IMR-90 (cell line): ENCODE measurements at places on chromosomes 16 and 17. TPM values are rescaled to one million over a fixed set of nuclear protein-coding genes. Genes with fewer than 3 reads are reported as not detected.

SUZ12 gene
- 9.9 and 12.3 TPM in 2 replicates for polyA plus RNA-seq

TP53TG3C gene
- polyA plus RNA-seq = not detected in 2 replicates

ZNF764 gene
- polyA plus RNA-seq = 4.6 and 5.3 TPM in 2 replicates

INCA1 gene
- 0.51 and 0.92 TPM in 2 replicates for polyA plus RNA-seq

DNAH3 gene
- polyA plus RNA-seq = not detected in 2 replicates

GCGR gene
- polyA plus RNA-seq = not detected in 2 replicates

XPO6 gene
- 184 and 202 TPM in 2 replicates for polyA plus RNA-seq

TNP2 gene
- polyA plus RNA-seq = not detected in 2 replicates

MED9 gene
- 9.1 and 10.1 TPM in 2 replicates for polyA plus RNA-seq

TAC4 gene
- polyA plus RNA-seq = not detected in 2 replicates

APOH gene
- polyA plus RNA-seq = not detected in 2 replicates

SAMD14 gene
- polyA plus RNA-seq = 6.2 and 6.7 TPM in 2 replicates

C17orf100 gene
- polyA plus RNA-seq = 1.8 and 2.9 TPM in 2 replicates

SOCS7 gene
- polyA plus RNA-seq = 6.8 and 9.2 TPM in 2 replicates

AXIN1 gene
- 14.2 and 15.1 TPM in 2 replicates for polyA plus RNA-seq

KCNJ12 gene
- polyA plus RNA-seq = 0.10 and 0.13 TPM in 2 replicates

GUCY2D gene
- polyA plus RNA-seq = 0.03 TPM in 1 of 2 replicates, not detected in the other

DNAI2 gene
- polyA plus RNA-seq = not detected in 2 replicates

FBXW10 gene
- polyA plus RNA-seq = not detected in 2 replicates

SOST gene
- not detected in 2 replicates for polyA plus RNA-seq

TRPV2 gene
- 32.8 and 36.4 TPM in 2 replicates for polyA plus RNA-seq

PLA2G10 gene
- polyA plus RNA-seq = not detected in 2 replicates

BAHCC1 gene
- 7.8 and 8.1 TPM in 2 replicates for polyA plus RNA-seq

TLCD1 gene
- 8.7 and 9.3 TPM in 2 replicates for polyA plus RNA-seq

KRTAP9-2 gene
- not detected in 2 replicates for polyA plus RNA-seq

GRIN2C gene
- 0.22 TPM in 1 of 2 replicates, not detected in the other for polyA plus RNA-seq

KRT28 gene
- not detected in 2 replicates for polyA plus RNA-seq

KCNH4 gene
- 0.03 and 0.06 TPM in 2 replicates for polyA plus RNA-seq

FBXO39 gene
- polyA plus RNA-seq = not detected in 2 replicates

SMIM5 gene
- 0.14 TPM in 1 of 2 replicates, not detected in the other for polyA plus RNA-seq

TGFB1I1 gene
- 118 and 128 TPM in 2 replicates for polyA plus RNA-seq

NMRAL1 gene
- 48.6 and 52.4 TPM in 2 replicates for polyA plus RNA-seq

NACA2 gene
- polyA plus RNA-seq = not detected in 2 replicates

CCL2 gene
- 85.9 and 103 TPM in 2 replicates for polyA plus RNA-seq

CEP112 gene
- polyA plus RNA-seq = 2.5 and 3.0 TPM in 2 replicates
